ENCODE measurements at places on chromosomes 3 and 15.

DNA sequence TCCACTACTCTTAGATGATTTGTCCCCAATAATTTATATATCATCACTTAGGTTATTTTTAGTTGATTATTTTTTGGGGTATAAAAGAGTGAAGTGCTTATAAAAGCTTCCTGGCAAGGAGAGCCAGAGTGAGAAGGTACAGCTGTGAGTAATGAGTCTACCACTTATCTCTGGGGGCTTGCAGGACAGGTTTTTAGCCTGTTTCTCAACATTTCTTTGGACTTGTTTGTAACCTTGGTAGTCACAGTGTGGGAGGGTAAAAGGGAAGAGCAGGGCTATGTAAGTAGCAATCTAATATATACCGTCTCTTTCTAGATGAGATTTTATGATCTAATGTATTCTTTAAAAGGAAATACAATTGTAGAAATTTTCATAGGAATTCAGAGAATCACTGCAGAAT lies 321.3 kb upstream of the GOLIM4 start:
- DNase-seq, result no peak

DNA sequence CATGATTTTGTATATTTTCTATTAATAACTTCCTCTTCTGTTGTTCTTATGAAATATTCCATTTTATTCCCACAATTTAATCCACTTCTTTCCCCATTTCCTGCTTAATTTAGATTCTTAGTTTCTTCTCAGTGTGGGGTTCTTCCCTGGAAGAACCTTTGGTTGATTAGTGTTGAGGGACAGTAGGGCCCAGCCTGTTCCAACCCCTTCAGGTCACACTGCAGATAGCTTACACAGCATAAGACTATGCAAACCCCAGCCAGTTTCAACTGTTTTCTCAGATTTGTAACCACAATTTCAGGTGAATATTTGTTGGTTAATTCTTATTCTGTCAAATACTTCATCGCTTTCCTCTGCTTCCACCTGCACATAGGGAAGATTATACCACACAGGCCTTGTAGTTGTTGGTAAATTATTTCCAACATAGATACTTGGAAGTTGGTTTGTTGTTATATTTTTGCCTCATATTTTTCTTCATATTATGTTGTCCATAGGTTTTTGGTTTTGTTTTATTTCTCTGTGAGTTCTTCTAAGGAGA lies 34.7 kb downstream of the AADACL2 start:
- DNase-seq, result no peak

DNA sequence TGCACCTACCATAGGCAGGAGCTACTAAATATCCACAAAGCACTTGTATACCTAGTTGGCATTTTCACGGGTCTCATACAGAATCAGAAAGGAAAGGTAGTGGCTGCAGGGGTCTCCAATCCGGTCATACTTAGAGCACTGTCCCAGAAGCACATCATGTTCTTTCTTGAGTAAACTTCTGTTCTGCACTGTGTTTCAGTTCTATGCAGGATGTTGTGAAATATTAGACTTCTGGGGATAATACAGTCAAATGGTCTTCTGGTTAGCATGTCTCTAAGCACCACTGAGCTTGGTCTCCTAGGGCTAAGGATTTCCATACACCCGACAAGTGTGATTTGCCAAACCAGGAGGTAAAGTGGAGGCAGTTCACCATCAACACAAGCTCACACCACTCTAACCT lies 27.9 kb downstream of the MINDY4B start:
- no peak for DNase-seq

GRCh38 chr15:77607894-77608261 lies 24.8 kb downstream of the LINGO1 start:
- no peak for DNase-seq

- no peak for DNase-seq
Measured at GRCh38 chr3:127445581-127446343, 144.8 kb downstream of the TPRA1 start.

DNA sequence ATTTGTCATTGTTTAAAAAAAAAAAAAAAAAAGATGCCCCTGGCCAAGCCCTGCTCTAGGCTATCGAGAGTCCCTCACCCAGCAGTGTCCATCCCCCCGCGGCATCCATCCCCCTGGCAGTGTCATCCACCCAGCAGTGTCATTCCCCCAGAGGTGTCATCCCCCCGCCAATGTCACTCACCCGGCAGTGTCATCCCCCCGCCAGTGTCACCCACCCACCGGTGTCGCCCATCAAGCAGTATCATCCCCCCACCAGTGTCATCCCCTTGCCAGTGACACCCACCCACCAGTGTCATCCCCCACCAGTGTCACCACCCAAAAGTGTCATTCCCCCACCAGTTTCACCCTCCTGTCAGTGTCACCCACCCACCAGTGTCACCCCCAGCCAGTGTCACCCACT lies 99.3 kb upstream of the PRR20G start:
- no peak for DNase-seq

DNA sequence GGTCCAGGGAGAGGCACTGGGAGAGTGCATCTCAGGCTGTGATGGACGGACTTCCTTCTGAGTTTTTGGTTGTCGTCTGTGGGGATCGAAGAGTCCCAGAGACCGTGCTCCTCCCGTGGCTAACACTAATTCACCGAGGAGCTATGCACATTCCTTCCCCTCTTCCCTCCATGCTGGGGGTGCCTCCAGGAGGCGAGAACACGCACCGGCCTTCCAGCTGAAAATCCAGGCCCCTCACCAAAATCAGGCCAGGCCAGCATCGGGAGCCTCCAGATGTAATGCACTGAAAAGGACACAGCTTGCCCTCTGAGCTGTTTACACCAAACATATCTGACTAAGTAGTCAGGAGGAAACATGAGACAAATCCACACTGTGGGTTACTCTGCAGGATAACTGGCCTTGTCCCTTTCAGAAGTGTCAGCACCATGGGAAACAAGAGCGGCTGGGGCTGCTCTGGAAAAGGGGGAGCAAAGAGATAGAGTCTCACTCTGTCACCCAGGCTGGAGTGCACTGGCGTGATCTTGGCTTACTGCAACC lies 5.5 kb downstream of the RNU5B-1 start:
- DNase-seq, result no peak

GRCh38 chr3:172173316-172174254 lies 134.2 kb downstream of the FNDC3B start:
- no peak for DNase-seq

All from NCI-H1417 (cell line).